Heart left ventricle (tissue), 16 donors: ENCODE measurements at places on chromosomes 3 and 15. TPM values are rescaled to one million over a fixed set of nuclear protein-coding genes. Genes with fewer than 3 reads are reported as not detected.

DNA sequence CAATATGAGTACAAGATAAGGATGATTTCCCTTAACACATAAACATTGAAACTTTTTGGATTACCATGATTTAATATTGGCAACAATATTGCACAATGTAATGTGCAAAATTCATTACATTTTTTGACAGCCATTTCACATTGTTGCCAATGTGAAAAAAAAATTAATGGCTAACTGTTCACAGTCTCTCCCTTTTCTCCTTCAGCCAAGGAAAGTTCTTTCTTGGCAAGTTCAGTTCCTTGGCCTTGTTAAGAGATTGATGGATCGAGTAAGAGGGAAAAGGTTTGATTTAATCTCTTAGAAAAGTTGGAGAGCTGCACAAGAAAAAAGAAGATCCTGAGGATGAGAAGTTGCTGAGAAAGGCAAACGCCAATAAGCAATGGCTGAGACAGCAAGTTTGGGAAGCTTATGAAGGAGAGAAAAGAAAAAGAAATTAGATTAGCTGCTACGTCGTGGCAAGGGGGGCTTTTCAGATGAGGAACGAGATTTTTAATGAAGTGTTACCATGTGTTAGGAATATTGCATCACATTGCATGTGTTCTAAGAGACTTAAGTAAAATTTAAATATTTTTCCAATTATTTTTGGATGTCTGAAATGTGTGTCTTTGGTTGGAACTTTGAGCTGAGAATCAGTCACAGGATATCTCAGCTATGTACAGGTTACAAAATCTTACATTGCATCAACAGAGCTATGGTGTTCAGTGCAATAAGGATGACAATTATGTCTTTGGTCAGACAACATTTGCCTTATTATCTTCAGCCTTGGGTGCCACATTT, 61.4 kb upstream of the ZNF280D start:
- no peak for DNase-seq

Gene TRIM69
- total RNA-seq, result 43.4 TPM

- peak; percentile 2 for DNase-seq
Observed at GRCh38 chr3:138448631-138449030, 14.2 kb downstream of the ESYT3 start.

- peak; percentile 8 for DNase-seq
Observed at GRCh38 chr3:1380926-1381646, 288.3 kb downstream of the CNTN6 start.

Gene ANKDD1A
- 1.1 TPM for total RNA-seq

Gene NEK10
- 9.0 TPM for total RNA-seq

Gene ATP10A
- total RNA-seq, result 1.0 TPM

- no peak for DNase-seq
Observed at GRCh38 chr3:148943506-148944205, 47.7 kb upstream of the GYG1 start.
